Activated gamma-delta T cell (primary cell): ENCODE measurements at places on chromosomes 1 and 21.

DNA sequence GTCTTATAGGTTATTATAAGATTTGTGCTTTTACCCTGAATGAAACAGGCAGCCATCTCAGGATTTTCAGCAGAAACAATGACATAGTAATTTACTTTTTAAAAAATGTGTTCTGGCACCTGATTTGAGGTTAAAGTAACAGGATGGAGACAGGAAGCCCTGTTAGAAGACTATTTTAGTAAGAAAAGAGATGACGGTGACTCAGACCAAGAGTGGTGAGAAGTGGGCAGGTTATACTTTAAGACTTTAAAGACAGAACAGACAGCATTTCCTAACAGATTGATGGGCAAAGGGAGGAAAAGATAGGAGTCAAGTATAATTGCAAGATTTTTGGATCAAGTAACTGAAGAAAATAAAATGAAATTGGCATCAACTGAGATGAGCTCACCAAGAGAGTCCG lies 436.8 kb upstream of the NR5A2 start:
- DNase-seq, result no peak

DNA sequence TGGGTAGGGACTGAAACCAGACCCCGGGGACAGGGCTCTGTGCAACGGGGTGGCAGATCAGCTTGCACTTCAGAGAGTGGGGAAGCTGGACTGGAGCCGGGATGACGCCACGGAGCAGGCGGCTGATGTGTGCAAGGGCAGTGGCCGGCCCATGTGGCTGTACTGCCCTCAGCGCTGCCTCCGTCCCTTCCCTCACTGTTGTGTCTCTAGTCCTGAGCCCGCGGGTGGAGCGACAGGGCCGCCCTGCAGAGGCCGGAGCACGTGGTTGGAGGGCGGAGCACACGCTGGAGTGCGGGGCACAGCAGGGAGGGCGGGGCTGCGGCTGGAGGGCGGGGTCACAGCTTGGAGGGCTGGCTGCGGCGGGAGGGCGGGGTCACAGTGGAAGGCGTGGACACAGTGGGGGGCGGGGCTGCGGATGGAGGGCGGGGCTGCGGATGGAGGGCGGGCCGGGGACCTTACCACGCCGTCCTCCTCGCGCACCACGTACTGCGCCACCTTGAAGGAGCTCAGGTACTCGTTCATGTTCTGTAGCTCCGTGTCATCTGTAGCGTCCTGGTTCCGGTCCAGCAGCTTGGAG lies 52.4 kb downstream of the CHD5 start:
- peak; percentile 53 for DNase-seq

GRCh38 chr1:58397187-58397820 lies 149.2 kb downstream of the OMA1 start:
- DNase-seq, result no peak

DNA sequence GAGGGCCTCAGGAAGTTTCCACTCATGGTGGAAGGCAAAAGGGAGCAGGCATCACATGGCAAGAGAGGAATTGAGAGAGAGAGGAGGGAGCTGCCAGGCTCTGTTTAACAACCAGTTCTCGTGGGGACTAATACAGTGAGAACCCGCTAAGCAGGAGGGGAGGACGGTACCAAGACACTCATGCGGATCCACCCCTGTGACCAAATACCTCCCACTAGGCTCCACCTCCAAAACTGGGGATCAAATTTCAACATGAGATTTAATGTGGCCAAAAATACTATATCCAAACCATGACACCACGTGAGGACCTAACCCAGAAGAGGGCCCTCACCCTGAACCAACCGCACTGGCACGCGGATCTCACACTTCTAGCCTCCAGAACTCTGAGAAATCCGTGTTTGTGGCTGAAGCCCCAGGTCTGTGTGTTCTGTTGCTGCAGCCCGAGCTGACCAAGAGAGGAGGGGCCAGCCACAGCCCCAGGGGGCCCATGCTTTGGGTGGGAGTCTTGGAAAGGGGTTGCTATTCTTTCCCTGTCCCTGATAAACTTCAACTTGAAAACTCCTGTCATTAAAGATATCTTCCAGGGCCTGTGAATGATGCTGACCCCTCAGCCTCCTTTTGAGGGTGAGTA lies 32.0 kb downstream of the TRIM67 start:
- DNase-seq, result no peak

- DNase-seq, result no peak
Observed at GRCh38 chr1:54356680-54357147, 49.5 kb downstream of the SSBP3 start.

- no peak for DNase-seq
Observed at GRCh38 chr1:32249831-32250525, 1.1 kb upstream of the LCK start.

DNA sequence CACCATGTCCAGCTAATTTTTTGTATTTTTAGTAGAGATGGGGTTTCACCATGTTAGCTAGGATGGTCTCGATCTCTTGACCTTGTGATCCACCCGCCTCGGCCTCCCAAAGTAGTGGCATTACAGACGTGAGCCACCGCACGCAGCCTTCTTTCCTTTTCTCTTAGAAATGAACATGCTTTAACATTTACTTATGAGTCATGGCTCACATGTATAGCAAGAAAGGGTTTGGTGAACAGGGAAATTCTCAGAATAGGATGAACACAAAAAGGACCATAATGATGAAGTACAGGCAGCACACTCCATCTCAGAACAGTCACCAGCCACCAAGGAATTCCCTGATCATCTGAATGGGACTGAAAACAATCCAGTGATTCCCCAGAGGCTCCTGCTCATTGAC lies 9.4 kb upstream of the VAMP4 start:
- DNase-seq, result no peak

- no peak for DNase-seq
Observed at GRCh38 chr1:88935522-88936222, 44.3 kb upstream of the GTF2B start.

- no peak for DNase-seq
Observed at GRCh38 chr1:212364985-212365384, 49.7 kb downstream of the PACC1 start.

DNA sequence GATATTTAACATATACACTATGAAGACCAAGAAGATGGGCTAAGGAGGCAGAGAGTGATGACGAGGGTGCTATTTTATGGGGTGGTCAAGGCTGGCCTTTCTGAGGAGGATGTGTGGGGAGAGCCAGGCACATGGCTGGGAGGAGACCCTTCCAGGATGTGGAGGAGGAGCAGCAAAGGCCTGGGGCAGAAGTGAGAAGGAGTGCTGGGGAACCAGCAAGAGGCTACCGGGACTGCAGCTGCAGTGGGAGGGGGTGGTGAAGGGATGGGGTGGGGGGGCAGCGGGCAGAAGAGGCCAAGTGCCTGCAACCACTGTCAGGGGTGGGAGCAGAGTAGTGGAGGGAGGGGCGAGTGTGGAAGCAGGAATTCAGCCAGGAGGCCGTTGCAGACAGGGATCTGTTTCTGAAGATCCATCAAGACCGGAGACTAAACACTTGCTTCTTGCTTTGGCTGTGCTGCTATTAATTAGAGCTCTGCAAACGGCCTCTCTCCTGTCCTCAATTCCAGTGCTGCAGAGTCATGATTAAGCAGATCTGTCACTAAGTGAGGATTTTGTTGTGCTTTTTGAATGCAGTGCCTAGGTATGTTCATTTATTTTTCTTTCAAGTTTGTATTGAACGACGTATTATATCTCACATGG lies 89.9 kb downstream of the IER5 start:
- DNase-seq, result no peak

GRCh38 chr1:215594640-215595039 lies 27.5 kb downstream of the KCTD3 start:
- no peak for DNase-seq

- no peak for DNase-seq
Observed at GRCh38 chr1:223500560-223501425, 107.6 kb downstream of the CCDC185 start.

- no peak for DNase-seq
Observed at GRCh38 chr1:201513498-201514243, 6.7 kb upstream of the CSRP1 start.

GRCh38 chr1:180577361-180577760 lies 18.6 kb downstream of the OVAAL start:
- DNase-seq, result no peak

DNA sequence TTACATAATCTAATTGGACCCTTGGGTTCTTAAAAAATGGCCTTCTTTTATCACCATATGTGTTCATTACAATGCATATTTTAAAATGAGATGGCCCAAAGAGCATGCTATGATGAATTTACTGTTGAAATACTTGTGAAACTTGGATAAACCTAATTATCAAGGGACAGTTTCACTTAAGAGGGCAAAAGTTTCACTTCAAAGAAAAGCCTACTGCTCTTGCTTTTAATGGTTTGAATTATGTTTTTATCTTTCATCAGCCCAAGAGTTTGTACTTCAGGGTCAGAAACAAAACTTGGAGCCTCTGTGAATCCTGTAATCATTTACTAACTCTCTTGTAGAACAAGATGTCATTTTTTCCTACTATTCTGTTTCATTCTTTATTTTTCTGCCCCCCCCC lies 32.3 kb downstream of the POU2F1 start:
- no peak for DNase-seq

DNA sequence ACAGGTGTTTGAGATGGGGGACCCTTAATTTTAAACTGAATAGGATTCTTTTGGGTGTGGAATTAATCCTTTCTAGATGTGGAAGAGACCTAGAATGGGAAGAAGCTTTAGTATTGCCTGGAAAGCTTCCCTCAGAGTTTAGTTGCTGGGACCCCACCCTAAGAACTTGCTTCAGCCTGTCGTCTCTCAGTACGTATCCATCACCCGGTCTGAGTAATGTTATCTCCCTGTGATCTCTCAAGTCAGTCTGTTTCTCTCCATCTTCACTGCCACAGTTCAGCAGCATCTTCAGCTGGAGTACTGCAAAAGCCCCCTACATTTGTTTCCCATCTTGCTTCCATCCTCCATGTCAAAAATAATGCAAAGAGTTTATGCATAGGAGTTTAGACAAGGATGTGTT lies 28.9 kb downstream of the CNST start:
- DNase-seq, result no peak

DNA sequence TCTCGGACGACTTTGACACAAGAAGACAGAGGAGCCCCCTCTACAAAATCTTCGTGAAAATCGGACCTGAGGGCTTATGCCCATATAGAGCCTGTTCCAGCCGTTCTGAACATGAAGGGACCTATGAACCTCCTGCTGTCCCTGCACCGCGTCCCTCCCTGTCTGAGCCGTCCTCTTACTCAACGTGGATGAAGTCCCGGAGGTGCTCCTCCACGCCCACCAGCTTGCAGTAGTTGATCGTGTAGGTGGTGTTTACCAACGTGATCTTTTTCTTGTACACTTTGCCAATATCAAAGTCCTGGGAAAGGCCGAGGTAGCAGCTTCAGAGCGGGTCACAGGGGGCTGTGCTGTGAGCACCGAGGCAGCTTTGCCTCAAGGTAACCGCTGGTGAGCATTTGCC lies 40.0 kb downstream of the CFAP74 start:
- DNase-seq, result no peak

DNA sequence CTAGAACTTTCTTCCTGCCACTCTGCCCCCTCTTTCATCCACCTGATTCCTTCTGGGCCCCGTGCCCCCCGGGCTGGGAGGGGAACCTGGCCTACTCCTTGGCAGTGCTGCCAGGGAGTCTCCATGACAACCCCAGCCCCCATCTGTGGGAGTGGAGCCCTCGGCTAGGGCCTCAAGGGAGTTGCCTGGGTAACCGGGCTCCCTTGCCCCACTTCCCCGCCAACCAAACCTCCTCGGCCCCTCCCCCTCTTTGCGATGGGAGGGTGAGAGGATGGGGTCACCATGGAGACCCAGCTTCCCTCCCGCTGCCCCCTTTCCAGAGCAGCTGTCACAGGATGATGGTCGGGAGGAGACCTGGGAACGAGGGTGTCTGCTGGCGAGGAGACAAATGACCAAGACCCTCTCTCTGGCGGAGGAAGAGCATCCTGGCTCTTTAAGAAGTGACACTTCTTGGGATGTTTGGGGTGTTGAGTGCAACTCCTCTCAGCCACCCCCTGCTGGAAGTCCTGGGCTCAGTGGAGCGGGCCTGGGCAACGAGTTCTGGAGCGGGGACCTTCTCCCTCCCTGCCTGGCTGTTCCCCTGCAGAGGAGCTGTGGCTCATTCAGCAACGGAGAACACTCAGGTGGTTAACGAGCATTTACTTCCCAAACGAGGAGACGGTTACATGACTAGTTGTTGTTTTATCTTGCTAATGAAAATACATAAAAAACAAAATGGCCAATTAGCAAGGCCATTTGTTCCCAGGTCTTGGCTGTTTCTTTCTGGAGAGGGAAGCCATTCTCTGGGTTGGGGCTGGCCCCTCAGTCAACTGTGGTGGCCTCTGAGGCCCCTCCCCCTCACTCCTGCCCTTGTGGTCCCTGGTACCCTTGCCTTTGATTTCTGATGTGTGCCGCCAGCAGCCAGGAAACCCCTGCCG lies 82.8 kb downstream of the UBIAD1 start:
- DNase-seq, result no peak

DNA sequence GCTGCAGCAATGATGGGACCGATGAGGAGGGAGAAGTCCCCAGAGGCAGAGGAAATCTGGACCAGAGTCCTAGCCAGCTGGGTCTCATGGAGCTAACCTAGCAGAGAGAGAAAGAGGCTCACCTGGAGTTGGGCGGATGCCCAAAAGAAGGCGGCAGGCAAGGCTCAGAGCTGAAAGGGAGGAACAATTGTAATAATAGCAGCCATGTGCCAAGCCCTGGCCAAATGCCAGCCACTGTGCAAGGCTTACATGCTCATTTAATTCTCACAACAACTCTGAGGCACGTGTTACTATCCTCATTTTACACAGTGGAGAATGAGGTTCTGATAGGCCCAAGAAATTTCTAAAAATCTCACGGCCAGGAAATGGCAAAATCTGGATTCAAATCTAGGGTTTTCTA lies 50.0 kb upstream of the ZNF648 start:
- no peak for DNase-seq

DNA sequence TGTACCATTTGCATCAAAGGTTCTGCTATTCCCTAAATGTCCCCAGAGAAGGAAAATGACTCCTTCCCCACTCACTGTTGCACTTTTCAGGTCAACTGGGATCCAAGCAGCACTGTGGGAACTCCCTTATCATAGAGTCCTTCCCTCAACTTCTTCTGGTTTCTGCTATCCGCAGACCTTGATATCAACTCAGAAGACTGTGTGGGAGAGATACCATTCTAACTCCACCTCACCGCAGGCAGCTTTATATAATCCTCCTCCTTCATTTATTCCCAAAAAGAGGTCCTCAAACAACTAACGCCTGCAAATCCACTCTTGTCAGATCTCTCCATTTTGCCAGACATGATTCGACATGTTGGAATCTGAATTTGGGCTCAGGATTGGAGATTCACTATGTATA lies 27.3 kb downstream of the LHX9 start:
- no peak for DNase-seq

DNA sequence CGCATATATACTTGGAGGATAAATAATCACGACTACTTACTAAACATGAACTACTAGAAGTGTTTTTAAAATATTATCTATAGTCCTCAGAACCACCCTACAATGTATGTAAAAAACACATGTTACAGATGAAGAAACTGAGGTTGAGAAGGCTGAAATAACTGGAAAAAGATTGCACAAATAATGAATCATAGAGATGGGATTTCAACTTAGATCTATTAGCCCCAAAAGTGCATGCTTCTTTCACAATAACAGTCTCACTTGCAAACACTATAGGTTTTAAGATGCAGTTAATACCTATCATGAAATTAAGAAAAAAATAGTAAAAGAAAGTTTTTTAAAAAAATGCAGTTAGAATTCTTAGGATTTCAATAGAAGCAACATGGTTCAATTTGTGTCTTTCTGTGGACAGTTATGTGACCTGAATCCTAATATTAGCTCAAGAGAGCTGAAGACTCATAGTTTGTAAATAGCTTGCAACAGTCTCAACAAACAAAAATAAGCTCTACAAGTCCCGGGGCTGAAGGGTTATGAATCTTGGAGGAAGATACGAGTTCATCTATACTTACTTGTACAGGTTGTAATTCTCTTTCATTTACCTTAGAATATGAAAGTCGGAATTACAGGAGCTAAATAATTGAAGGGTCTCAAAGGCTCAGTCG lies 58.6 kb upstream of the NTPCR start:
- no peak for DNase-seq
